NCI-H510A treated with DMSO at 0.1 percent for 48 hours (cell line): ENCODE measurements at places on chromosomes 3 and 15.

DNA sequence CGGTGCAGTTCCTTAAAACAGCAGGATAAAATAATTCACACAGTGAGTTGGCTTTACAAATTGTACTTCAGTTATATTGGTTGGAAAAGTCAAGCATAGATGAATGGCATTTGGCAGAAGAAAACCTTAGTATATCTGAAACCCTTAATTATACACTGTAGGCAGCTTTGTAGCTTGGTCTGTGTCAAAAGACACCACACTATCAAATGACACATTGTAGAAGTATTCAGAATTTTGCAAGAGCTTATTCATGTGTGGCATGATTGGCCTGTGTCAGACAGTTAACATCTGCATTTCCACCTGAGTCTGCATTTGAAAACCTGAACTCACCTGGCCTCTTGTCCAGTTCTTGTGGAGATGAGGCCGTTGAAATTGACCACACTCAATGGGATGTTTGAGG, 13.8 kb downstream of the TMEM266 start:
- DNase-seq, result no peak

DNA sequence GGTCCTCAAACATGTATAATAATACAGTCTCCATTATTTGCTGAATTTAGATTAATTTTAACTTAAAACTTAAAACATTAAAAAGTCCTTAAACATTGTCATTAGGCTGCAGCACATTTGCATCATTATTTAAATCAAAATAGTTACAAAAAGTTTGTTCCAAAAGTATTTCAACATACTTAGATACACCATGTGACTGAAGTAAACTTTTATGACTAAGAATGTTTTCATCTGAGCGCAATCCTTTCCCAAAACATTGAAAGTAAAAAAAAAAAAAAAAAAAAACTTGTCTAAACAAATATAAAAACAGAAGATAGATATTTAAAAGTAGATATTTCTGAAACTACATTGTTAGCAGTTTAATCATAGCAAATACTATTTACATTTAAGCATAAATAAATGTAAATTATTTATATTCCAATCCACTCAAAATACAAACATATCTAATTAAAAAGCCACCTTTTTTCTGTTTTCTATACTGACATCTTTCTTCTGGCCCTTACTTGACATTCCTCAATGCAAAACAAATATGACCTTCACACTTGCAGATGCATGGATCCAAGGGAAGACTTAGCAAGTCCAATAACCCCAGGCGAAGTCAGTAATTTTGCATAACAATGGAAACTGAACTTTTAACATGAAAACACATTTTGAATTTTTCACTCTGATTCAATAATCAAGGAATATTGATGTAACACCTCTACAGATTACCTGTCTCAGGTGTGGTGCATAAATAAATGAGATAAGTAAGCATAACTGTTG, 10.3 kb downstream of the FAM227B start:
- DNase-seq, result no peak

DNA sequence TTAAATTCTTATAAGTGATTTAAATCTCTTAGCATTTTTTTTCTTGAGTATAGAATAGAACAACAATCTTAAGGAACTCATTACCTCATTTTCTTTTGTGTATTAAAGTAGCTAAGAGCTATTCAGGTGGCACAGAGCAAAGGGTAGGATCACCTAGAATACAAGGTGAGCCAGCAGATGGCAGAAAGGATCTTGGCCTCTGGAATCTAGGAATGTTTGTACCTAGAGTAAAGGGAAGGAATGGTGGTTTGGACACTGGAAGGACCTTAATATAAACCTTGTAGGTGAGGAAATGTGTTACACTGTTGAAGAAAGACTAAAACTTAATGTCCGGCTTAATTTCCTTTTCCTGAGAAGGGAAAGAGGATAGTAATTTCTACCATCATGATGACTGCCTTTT, 89.0 kb downstream of the GHSR start:
- no peak for DNase-seq

GRCh38 chr15:62219799-62220198, 54.7 kb upstream of the C2CD4B start:
- no peak for DNase-seq

DNA sequence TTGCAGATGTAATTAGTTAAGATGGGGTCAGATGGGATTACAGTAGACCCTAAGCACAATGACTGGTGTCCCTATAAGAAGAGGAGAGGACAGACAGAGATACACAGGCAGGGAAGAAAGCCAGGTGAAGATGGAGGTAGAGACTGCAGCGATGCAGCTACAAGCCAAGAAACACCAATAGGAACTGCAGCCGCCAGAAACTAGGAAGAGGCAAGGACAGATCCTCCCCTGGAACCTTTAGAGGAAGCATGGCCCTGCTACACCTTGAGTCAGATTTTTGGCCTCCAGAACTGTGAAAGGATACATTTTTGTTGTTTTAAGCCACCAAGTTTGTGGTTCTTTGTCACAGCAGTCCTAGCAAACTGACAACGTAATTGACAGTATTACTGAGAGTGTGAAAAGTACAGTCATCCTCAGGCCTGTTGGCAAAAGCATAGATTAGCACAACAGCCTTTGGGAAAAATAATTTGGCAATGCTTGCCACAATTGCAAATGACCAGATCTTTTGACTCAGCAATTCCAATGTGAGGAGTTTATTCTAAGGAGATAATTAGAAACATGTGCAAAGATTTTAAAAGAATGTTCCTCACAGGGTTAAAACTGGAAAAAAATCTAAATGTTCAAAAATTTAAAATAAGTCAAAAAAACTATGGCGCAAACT, 82.6 kb upstream of the TJP1 start:
- DNase-seq, result no peak
